Activated T-helper 1 cell treated with anti-CD3 and anti-CD28 coated beads, Interleukin-12 subunit alpha, Interleukin-12 subunit beta, Interleukin-2, Interleukin-4 antibody, amounts not matched to agents 30 ng/mL and 10 ng/mL and 1 ng/mL, durations not matched to agents 14 hours and 24 hours and 36 hours (primary cell): ENCODE measurements at places on chromosomes 6 and 20.

- DNase-seq = no peak
- no peak overlapping the region for H3K4me3 ChIP-seq
- no peaks in the 10 kb centered on the region for H3K36me3 ChIP-seq
- peaks cover 2% of the 10 kb centered on the region for H3K27me3 ChIP-seq
Observed at GRCh38 chr6:89270951-89271721, 44.0 kb downstream of the GABRR2 start.

DNA sequence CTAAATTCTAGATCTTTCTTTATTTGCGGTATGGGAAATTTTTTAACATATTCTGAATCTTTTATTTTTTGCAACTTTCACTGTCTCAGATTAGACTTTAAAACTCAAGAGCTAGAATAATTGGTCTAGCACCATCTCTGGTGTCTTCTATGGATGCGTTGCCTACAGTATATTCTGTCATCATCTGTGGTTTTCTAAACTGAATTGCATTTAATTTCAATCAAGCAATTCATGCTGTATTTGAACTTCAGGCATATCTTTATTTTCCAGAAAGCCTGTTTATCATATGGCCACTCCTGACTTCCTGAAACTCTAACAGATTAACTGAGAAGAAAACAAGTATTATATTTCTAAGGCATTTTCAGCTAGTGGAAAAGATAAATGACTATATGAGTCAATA, 281.6 kb downstream of the PLCB1 start:
- no peak overlapping the region for H3K27ac ChIP-seq
- no peak overlapping the region for H3K4me3 ChIP-seq
- H3K36me3 ChIP-seq = no peaks in the 10 kb centered on the region
- DNase-seq = no peak
- no peaks in the 10 kb centered on the region for H3K4me1 ChIP-seq

GRCh38 chr6:53664623-53665022, 933 bp downstream of the KLHL31 start:
- DNase-seq = no peak
- no peaks in the 10 kb centered on the region for H3K4me1 ChIP-seq
- H3K4me3 ChIP-seq = no peak overlapping the region
- H3K27ac ChIP-seq = no peak overlapping the region
- no peaks in the 10 kb centered on the region for H3K36me3 ChIP-seq

GRCh38 chr20:51514249-51514648, 28.3 kb downstream of the NFATC2 start:
- H3K4me3 ChIP-seq = no peak overlapping the region
- peaks cover 79% of the 10 kb centered on the region for H3K4me1 ChIP-seq
- H3K27me3 ChIP-seq = no peaks in the 10 kb centered on the region
- no peak overlapping the region for H3K27ac ChIP-seq

DNA sequence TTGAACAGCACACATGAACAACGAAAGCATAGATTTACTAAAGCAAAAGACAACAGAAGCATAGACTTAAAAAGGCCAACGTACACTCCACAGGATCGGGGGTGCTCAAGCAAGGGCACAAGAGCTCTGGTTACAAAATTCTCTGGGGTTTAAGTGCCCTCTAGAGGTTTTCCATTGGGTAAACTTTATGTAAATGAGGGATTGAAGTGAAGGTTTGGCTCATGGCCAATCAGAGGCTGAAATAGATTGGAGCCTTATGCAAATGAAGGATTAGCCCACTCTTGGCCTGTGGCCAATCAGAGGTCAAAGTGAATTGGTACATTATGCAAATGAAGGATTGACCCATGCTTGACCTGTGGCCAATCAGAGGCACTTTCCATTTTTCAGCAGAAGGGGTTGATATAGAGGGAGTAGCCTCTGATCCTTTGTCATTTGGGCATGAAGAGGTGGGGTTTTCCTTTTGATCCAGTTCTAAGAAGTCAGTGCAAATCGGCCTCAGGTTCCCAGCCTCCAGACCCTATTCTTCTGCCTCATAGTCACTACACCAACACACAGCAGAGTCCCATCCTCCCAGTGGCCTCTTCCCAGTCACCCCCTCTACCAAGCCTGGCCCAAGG, 244.9 kb downstream of the THBS2 start:
- peaks cover 3% of the 10 kb centered on the region for H3K27me3 ChIP-seq
- no peaks in the 10 kb centered on the region for H3K36me3 ChIP-seq
- no peaks in the 10 kb centered on the region for H3K4me1 ChIP-seq
- no peak for DNase-seq
- H3K27ac ChIP-seq = no peak overlapping the region
- no peak overlapping the region for H3K4me3 ChIP-seq
